K562 (cell line): ENCODE measurements at places on chromosomes 3 and 15. TPM values are rescaled to one million over a fixed set of nuclear protein-coding genes. Genes with fewer than 3 reads are reported as not detected.

GRCh38 chr3:175150812-175151401 lies 291.8 kb downstream of the NAALADL2 start:
- no peak for DNase-seq

GRCh38 chr3:21750080-21750696 lies 822 bp downstream of the ZNF385D start:
- DNase-seq: no peak

DNA sequence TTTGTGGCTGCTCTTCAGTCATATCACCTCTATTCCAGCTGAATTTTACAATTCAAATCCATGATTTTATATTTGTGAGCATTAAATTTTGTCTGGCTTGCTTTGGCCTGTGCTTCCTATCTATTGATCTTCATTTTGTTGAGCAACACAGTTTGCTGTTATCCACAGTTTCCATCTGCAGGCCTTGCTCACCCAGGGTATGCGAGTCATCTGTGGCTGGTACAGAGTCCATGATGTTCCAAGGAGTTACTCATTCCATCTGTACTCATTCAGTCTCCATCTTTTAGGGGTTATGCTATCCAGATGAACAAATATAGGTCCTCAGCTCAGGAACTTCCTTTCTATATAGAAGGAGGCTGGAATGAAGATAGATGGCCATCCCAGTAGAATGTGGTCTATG lies 70.1 kb upstream of the CCK start:
- no peak for DNase-seq

- DNase-seq: no peak
Observed at GRCh38 chr3:151777880-151778279, 36.0 kb upstream of the AADAC start.

- DNase-seq: no peak
Observed at GRCh38 chr3:47910233-47910632, 106.0 kb downstream of the MAP4 start.

Gene TYRO3
- 33.5 and 37.6 TPM in 2 replicates for total RNA-seq

- DNase-seq: no peak
Observed at GRCh38 chr3:185526349-185526951, 25.9 kb downstream of the LIPH start.
